ENCODE measurements at places on chromosomes 12 and 14.

GRCh38 chr12:3536096-3536875 lies 45.3 kb downstream of the PRMT8 start:
- DNase-seq: no peak

DNA sequence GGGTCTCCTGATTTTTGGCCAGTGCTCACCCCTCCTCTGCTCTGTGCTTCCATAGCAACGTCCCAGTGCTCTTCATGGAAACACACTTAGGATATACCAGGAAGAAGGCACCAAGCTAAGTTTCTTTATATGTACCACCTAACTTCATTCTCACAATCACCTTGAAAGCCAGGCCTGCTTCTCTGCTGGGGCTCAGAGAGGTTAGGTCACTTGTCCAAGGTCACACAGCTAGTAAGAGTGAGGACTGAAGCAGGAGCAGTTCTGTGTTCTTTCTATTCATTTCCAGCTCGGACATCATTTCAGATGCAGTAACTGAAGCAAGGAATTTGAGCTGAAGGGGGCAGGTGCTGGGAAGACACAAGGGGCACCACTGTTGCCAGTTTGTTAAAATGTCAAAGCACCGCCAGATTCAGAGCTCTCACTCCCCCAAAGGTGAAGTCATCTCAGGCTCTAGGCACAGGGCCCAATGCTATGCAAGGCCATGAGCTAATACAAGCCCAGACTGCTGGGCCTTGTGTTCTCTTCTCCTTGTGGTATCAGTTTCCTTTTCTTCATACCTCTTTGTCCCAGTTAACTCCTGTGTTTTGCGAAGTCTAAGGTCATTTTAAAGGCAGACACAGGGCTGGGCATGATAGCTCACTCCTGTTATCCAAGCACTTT lies 19.7 kb upstream of the YY1 start:
- no peak for DNase-seq

DNA sequence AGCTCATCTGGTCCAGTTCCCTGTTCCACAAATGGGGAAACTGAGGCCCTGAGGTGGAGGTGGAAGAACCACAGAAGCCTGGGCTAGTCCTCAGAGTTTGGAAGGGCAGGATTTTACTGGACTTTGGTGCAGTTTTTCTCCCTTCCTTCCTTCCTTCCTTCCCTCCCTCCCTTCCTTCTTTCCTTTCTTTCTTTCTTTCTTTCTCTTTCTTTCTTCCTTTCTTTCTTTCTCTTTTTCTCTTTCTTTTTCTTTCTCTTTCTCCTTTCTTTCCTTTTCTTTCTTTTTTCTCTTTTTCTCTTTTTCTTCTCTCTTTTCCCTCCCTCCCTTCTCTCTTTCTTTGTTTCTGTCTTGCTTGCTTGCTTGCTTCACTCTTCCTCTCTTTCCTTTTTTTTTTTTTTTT lies 95.7 kb upstream of the TBX3 start:
- DNase-seq: no peak

DNA sequence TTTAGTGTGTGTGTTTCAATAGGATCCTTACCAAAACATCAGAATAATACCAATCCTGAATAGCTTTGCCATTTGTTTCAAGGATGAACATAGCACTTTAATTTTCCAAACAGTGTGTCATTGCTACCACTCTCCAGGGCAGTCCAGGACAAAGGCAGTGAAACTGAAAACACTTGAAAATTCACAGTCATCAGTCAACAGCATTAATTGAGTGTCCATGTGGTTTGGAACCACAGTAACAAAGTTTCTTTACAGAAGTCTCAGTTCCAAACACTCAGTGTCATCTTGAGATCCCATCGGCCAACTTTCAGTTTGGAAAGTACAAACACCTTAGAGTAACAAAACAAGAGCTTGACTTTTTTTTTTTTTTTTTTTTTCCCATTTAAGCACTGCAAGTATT lies 228.4 kb upstream of the SOX5 start:
- no peak for DNase-seq

DNA sequence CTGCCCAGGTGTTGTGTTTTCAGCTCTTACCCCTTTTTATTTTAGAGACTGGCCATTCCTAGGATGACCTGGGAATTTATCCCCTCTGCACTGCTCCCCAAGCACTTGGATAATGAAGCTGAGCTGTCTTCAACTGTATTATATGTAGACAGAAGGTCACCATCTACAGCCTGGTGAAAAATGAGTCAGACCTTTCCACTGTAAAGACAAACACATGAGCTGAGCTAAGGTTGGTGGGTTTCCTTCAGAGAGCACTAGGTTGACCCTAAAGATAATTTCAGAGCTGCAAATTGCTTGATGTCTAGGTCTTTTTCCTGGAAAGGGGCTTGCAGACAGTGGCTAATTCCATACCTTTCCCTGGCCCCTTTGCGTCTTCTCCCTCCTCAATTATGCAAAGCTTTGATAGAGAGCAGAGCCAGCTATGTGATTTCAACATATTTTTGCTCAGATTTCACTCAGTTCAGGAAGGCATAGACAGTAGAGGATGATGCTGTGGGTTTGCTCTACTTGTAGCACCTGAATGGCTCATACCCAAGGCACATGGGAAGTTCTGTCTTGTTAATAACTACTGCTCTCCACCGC lies 9.2 kb upstream of the IKZF4 start:
- no peak for DNase-seq

DNA sequence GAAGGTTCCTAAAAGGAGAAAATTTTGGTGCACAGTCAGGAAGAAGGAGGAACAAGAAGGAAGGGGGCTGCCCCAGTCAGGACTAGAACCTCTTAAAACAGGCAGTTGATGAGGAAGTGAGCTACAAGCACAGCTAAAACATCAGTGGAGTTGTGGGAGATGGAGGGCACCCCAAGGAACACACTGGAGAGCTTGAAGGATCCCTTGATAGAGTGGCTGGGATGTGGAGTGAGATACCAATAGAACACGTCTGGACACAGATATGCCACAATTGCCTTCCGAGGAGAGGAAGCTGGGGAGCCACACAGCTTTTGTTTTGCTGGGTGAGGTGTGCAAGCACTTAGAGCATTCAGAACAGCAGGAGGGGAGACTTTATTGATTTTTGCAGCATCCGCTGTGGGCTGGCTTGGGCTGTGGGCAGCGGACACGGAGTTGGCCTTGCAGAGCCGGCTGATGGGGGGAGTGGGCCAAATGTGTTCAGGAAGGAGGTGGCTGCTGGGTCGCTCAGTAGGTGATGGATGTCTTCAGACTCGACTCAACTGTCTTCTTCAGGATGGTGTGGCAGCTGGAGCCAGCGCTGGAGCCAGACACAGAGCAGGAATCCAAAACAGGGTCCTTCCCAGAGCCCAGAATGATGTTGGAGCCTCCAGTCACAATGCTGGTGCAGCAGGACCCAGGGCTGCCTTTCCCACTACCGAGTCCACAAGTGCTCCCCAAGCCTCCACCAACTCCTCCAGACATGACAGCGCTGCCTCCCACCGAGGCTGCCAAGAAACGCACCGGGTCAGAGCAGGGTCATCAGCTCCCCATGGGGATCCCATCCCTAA lies 4.7 kb upstream of the KRT79 start:
- no peak for DNase-seq

- peak; percentile 7 for DNase-seq
These were observed 6.6 kb downstream of the DLK1 start for GRCh38 chr14:100733152-100733850.

DNA sequence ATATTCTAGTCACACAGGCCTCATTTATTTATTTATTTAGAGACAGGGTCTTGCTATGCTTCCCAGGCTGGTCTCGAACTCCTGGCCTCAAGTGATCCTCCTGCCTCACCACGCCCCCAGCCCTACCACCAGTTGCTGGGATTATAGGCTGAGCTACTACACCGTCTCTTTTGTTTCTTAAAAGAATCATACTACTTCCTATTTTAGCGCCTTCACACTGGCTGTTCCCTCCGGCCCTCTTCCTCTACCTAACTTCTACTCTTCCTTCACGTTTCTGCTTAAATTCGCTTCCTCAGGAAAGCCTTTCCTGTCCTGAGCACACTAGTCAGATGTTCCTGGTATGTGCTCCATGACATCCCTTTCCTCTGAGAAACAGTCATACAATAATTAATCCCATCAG lies 6.4 kb upstream of the MRPL42 start:
- DNase-seq: no peak

DNA sequence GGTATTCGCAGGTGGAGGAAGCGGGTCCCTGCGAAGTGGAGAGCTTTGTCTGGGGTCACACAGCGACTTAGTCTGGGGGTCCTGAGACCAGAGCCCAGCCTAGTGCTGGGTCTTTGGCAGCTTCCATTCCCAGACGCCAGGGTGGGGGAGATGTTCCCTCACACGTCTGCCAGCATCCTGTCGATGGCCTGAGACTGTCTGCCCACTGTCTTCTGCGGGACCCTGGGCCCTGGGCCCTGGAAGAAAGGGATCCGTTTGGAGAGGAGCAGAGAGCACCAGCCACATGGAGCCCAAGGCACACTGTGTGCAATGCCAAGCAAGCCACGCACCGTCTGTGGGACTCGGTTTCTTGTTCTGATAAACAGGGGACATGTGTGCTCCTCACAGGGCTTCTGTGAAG lies 197.2 kb downstream of the KIF26A start:
- DNase-seq: no peak

DNA sequence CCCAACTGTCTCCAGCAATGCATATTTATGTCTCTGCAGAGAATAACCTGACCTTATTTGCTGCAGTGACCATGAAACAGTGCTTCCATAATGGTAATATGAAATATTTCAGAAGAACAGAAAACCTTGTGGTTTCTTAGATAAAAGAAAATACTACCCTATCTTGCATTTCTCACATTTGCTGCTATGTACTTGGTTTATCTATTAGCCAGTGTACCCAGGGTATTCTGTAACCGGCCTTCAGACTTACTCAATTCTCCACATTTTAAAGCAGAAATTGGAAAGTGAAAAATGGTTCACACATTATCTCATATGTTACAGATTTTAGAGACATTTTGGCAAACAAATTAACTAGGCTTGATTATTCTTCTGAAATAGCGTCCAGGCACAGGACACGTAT lies 57.9 kb upstream of the CCDC91 start:
- no peak for DNase-seq

GRCh38 chr14:50603565-50603964 lies 43.6 kb downstream of the ATL1 start:
- no peak for DNase-seq

DNA sequence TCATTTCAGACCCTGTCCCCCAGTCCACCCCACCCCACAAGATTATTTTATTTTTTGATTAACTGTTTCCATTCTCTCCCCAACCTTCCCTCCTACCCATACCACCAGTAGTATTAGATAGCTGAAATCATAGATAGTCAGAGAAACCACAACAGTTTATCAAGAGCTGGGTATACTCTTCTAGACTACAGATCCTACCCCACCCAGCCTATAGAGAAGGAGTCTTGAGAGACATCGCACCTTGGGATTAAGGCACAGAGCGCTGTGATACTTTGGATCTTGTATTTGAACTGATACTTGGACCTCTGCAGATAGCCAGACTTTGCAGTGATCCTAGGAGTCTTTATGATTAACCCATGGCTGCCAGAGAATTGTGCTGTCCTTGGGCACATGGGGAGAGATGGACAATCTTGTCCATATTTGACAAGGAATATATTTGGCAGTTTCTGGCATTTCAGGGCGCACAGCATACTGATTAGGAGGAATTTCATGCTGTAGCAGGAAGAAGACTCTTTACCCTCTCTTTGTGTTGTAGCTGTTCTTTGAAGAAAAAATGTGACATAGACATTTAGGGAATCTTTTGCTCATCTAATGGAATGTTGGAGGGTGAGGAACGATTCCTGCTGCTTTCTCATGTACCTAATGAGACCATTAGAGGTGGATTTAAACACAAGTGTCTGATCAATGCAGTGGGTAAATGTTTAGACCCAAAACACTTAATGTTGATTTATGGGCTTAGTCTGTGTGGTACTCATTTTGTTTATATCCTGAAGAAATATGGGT lies 982 bp downstream of the RBMS2 start:
- DNase-seq: no peak

DNA sequence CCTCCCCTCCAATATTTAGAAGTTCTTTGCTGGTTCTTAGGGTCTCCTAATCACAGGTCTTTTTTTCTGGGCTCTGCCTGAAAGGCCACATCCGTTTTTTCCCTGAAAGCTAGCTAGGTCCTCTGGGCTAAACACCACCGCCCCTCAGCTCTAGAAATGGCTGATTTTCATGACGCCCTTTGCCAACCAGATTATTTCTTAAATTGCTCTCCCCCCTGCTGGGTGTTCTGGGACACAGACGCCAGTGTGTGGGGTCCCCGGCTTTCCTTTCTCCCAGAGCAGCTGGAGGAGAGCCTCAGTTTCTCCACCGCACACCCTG lies 45.3 kb upstream of the ATP23 start:
- DNase-seq: peak; percentile 17

DNA sequence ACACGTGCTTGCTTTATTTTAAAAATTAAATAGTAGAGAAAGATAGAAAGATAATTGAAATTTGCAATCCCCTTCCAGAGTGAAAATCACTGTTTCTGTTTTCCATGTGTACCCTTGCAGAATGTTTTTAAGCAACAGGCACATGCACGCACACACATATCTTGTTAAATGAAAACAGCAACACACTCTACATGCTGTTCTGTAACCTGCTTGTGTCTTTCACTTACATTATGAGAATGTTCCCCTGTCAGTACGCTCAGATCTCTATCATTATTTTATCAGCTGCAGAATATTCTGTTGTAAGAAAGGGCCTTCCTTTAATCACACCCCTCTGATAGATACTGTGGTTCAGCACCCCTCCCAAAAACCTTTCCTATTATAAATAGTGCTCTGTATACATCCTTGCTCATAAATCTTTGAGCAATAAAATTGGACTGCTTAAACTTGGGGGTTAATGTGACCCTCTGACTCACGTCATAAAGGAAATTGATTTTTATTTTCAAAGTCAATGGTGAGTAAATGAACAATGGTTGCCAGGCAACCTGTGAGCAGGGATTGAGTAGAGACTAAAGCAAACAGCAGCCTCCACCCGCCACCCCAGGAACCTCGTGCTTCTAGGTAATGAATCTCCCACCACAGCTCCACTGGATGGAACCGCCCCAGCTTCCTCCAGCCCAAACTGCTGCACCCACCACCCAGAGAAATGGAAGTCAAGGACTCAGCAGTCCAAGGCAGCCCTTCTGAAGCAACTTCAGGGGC lies 31.9 kb upstream of the CHGA start:
- peak; percentile 98 for DNase-seq

- no peak for DNase-seq
These were observed 28.4 kb upstream of the FOXN3 start for GRCh38 chr14:89445273-89445973.

DNA sequence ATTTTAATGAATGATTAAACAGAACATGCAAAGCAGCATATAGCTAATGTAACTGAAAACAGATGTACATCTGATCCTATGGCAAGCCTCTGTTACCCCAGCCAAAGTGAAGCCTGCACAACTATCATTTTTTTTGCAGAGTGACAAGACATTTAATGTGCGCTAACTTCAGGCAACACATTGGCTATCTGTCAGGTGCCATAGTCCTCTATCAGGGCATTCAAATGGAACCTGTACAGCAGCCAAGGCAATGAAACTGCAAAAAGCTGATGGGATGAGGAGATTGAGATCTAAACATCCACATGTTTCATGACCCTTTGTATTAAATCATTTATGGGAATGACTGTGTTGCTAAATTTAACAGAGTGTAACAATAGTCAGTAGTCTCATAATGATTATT lies 1088.5 kb upstream of the TMEM132C start:
- DNase-seq: no peak
